Activated naive CD4-positive, alpha-beta T cell treated with anti-CD3 and anti-CD28 coated beads, Interleukin-2, amount 50 U/mL, for 16 hours (primary cell): ENCODE measurements at places on chromosomes 7 and 10.

GRCh38 chr7:67916571-67917436 lies 920.2 kb downstream of the TYW1 start:
- DNase-seq, result no peak

GRCh38 chr10:119443970-119444660 lies 98.4 kb downstream of the RGS10 start:
- DNase-seq, result no peak

DNA sequence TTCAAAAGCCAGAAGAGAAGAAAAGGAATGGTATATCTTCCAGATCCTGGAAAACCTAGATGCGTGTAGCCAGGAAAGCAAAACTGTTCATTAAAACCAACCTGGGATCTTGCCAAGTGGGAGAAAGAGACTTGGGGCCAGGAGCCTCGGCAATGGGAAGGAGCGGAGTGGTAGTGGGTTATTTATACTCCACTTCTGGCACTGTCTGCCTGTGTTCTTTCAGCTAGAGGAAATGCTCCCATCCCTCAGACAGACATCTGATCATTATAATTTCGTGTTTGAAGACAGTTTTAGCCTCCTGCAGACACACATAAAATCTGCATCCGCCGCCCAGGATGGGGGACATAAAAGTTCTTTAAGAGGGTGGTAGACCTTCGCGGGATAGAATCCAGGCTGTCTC lies 421.6 kb downstream of the RPS24 start:
- no peak for DNase-seq

GRCh38 chr7:129084801-129085551 lies 30.1 kb upstream of the TNPO3 start:
- no peak for DNase-seq

GRCh38 chr10:96056787-96057186 lies 13.4 kb downstream of the CCNJ start:
- DNase-seq, result no peak

GRCh38 chr7:46549347-46549746 lies 628.3 kb upstream of the IGFBP3 start:
- DNase-seq, result no peak

DNA sequence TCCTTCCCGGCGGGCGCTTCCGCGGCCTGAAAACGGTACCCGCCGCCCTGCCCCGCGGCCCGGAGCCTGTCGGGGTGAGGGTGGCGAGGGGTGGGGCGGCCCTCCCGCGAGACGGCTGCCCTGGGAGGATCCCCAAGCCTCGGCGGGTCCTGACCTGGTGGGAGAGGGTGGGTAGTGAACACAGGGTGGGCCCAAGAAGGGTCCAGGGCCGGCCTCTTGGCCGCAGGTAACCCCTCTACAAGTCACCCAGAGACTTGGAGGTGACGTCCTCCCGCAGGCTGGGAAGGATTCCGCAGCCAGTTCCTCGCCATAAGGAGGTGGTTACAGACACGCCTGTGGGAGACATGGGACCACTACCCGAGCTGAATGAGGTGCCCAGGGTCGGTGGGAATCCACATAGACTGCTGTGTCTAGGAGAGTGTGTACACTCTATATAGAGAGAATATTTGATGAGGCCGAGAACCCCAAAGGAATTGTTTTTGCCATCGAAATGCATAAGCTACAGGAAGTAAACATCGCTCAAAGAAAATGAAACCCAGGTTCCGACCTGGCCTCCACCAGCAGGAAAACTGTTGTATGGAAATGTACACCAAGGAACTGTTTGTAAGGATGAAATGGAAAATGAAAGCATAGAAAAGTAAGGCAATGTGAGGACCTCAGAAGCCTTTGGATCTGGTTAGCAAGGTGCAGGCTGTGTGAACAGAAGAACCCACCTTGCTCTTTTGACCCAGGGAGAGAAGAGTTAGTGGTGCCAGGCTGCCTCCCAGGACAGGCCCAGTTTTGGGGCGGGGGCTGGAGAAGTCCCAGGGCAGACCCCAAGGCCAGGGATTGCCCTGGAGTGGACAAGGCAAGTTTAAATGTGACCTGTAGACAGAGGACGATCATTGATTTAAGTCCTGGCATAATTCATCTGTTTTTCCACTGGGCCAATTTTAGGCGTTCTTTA lies 659 bp downstream of the OPTN start:
- DNase-seq, result peak; percentile 24

DNA sequence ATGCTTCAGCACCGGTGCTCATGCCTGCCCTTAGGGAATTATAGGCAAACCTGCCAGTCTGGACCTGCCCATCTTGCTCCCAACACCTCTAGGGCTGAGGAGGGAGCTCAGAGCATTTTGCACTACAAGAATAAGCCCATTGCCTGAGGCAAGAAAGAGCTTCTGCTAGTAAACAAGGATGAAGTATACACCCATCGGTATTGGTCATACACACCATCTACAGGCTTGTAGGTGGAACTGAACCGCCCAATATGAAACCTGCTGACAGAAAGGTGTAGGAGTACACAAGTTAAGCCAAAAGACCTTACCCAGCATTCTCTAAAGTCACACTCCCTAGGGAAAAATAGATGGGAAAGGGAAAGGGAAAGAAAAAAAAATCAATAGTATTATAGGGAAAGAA lies 957.0 kb upstream of the LRRTM3 start:
- DNase-seq, result no peak

DNA sequence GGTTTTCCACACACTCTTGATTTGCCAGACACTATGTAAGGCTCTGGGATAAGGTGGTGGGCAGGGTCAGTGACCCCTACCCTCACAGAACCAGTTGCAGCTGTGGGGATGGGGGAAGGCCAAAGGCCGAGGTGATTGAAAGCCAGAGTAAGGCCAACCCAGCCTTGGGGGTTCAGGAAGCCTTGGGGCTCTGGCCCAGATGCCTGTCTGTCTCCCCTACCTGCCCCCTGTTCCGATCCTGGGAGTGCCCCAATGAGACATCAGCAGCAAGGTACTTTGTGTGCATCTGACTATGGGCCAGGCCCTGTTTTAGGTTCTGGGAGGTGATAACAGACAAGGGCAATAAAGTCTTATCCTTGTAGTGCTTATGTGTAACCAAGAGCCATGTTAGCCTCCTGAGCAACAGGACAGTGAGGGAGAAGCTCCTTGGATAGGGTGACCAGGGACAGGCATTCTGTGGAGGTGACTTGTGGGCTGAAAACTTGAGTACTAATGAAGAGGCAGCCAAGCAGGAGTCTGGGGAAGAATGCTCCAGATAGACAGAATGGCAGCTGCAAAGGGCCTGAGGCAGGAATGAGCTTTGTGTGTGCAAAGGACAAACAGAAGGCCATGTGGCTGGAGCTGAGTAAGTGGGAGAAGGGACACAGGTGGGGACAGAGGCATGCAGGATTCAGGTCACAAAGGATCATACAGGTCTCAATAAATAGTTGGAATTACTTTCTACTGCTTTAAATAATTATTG lies 35.4 kb downstream of the TSPAN14 start:
- DNase-seq, result no peak

DNA sequence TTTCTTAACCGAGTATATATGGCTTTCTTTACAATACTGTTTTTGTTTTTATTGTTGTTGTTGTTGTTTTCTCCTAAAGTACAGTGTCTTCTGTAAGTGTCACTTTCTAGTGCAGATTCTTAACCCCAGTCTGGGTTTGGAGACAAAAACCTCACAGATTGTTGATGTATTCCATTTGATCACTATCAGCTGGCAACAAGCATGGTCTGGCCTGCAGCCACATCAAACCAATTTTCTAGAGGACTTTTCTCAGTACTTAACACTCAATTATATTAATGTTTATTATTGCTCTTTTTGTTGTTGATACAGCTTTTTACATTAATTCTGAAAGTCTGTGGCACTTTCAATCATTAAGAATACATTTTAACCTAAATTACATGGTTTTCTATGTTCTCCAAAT lies 17.1 kb downstream of the LRRN3 start:
- DNase-seq, result no peak

- no peak for DNase-seq
Measured at GRCh38 chr10:70376436-70377378, 5.7 kb downstream of the LRRC20 start.

DNA sequence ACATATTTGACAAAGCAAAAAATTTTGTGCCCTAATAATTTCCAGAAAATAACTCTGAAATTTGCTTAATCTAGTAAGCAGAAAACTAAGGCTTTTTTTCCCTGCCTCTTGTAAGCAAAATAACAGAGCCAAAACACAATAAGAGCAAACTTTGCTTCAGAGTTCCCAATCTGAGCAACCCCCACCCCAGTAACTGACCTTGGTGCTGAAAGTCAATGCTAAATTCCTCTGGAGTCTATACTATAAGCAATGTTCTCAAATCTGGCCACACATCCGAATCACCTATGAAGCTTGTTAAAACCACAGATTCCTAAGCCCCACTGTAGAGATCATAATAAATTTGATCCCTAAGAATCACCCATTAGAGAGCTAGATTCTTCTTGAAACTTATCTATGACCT lies 150.5 kb downstream of the ELAPOR2 start:
- no peak for DNase-seq

DNA sequence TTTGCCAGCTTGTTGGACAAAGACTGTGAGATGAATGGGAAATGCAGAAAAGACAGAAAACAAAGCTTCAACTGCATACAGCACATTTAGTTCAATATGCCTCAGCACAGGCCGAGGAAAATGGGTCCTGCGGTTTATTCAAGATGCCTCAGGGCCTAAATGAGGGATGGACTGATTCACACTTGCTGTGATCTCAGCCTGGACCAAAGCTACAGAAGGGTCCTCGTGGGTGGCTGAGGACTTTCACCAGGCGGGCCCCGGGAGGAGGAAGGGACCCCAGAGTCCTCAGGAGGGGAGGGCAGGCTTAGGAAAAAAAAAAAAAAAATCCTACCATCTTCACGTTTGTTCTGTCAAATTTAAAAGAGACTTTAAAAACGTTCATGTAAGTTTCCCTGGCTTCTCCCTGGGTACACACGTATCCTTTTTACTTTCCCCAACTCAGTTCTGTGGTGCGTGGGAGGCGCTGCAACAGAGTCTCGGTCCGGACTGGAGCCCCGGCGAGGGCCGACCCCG lies 624 bp upstream of the ZNF783 start:
- DNase-seq, result no peak

DNA sequence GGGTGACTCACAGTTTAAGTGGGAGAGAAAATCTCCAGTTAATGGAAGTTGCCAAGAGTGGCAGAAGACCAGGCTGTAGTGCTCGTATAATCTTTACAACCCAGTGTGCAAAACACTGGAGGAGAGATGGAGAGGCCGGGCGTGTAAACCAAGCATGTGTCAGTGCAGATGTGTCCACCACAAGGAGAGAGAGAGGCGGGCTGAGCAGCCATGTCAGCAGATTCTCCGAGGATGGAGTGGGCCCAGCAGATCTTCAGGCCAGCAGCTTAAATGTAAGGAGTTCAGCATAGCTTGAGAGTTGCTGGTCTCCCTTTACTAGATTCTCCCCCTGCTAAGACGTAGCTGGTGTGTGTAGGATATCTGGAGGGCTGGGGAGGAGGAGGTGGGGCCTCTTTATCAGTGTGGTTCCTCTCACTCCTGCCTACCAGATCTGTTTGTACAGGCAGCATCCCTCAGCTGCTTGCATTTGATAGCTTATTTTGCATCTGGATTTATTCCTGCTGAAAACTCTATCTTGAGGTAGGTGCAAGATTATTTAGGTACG lies 13.7 kb downstream of the BPGM start:
- no peak for DNase-seq

- no peak for DNase-seq
Measured at GRCh38 chr7:66682350-66683093, 53.8 kb downstream of the KCTD7 start.

DNA sequence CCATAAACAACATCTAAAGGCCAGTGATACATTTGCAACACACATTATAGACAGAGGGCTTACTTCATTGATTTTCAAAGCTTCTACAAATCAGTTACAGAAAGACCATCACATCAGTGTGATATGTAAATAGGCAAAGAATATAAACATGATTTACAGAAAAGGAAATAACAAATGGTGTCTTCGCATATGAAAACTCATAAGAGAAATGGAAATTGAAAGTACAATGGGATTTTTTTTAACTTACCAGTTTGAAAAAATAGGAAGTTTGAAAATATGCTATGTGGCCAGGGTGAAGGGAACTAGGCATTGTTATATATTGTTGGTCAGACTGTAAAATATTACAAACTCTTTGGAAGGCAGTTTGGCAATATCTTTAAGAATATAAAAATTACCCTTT lies 27.3 kb downstream of the SEC23IP start:
- no peak for DNase-seq

- DNase-seq, result no peak
Measured at GRCh38 chr7:7851381-7851780, 117.2 kb upstream of the GLCCI1 start.

GRCh38 chr7:94056796-94057207 lies 52.6 kb upstream of the BET1 start:
- no peak for DNase-seq

- no peak for DNase-seq
Measured at GRCh38 chr7:99314504-99314903, 11.2 kb upstream of the ARPC1A start.

DNA sequence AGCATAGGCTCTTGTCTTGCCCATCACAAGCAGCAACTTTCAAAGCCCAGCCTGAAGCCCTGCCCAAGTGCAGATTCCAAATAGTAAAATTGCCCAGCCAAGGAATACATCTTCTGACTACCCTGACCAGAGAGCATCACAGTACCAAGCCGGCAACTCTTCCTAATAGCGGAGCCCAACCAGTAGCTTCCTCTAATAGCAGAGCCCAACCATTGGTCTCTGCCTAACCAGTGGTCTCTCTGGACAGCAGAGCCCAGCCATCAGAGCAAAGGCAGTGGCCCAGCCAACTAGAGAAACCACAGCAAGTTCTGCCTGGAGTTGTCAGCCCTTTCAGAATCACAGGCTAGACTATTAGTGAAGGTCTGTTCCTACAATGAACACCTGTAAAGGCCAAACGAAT lies 285.6 kb downstream of the HGF start:
- DNase-seq, result no peak

GRCh38 chr10:28668363-28669226 lies 8.7 kb upstream of the BAMBI start:
- peak; percentile 48 for DNase-seq
